ENCODE measurements at places on chromosomes 6 and 20. TPM values are rescaled to one million over a fixed set of nuclear protein-coding genes. Genes with fewer than 3 reads are reported as not detected.

Gene SCUBE3
- 1.6 TPM for total RNA-seq

Gene ERVFRD-1
- total RNA-seq, result not detected

Gene TCF19
- 10.2 TPM for total RNA-seq

Gene MCCD1
- not detected for total RNA-seq

DNA sequence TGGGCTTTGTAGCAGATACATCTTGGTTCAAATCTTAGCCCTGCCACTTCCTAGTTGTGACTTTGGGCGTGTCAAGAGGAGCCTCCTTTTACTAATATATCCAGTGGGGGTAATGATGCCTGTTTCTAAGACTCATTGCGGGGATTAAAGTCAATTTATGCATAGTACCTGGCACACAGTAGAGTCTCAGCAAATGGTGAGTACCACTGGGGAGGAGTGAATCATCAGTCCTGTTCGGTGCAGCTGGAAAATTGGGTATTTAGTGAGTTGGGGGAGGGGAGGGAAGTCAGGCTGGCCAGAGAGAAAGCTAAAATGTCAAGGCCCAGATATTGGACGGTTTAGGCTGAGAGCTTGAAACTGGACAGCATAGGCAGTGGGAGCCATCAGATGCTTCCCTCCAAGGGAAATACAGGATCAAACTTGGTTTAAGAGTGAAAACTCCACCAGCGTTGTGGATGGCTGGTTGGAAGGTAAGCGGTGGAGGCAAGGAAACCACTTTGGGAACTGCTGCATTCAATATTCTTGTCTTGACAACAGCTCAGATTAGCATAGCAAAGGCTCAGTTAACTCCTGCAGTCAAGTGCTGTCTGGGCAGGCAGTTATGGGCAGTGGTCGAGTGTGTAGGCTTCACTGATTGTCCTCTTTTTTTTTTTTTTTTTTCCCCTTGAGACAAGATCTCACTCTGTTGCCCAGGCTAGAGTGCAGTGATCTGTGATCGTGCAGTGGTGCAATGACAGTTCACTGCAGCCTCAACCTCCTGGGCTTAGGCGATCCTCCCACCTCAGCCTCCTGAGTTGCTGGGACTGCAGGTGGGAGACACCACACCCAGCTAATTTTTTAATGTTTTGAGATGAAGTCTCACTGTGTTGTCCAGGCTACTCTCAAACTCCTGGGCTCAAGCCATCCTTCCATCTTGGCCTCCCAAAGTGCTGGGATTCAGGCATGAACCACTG, 12.9 kb downstream of the PPP1R16B start:
- H3K4me1 ChIP-seq, result peaks cover 35% of the 10 kb centered on the region
- H3K27me3 ChIP-seq, result no peaks in the 10 kb centered on the region
- no peak for DNase-seq
- peak overlapping the region; percentile 4 for H3K4me3 ChIP-seq

GRCh38 chr6:113449051-113449450, 408.1 kb upstream of the MARCKS start:
- H3K4me3 ChIP-seq, result no peak overlapping the region
- no peak overlapping the region for H3K27ac ChIP-seq
- H3K36me3 ChIP-seq, result no peaks in the 10 kb centered on the region
- no peaks in the 10 kb centered on the region for H3K4me1 ChIP-seq
- DNase-seq, result no peak
